ENCODE measurements at places on chromosomes 3 and 15.

DNA sequence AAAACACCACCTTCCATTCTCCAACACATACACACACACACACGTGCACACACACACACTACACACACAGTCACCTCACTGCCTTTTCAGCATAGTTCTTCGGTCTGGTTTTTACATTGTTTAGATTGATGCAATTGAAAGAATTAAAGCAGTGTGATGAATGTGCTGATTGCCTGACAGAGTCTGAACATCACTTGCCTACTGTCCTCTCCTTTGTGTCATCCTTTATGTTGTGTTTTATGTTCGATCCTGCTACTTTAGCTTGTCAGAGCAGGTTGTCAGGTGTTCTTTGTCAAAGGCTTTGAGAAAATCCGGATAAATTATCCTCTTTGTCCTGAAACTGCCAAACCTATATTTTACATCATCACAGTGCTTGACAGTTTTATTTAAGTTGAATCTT, 80.4 kb downstream of the IQCH start:
- DNase-seq, result no peak
- no peak overlapping the region for H3K4me3 ChIP-seq
- H3K36me3 ChIP-seq, result no peaks in the 10 kb centered on the region

DNA sequence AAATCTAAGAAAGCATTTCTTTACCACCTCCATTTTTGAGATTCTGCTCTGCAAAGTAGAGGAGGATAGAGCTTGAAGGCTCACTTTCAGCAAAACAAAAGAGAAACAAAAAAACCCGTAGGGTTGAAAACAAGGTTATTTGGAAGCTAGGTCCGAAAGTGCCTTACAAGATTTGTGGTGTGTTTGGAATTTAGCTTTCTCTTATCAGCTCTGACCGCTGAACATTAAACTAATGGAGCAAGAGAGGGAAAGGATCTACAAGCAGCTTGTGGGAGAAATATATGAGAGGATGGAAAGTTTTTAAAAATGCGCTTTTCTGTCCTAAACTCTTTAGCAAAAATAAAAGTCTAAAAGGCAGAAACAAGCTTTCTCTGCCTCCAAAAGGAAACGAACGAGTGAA, 545.5 kb downstream of the NTRK3 start:
- no peak for DNase-seq
- H3K27ac ChIP-seq, result no peak overlapping the region
- no peaks in the 10 kb centered on the region for H3K4me1 ChIP-seq
- no peaks in the 10 kb centered on the region for H3K27me3 ChIP-seq
- H3K36me3 ChIP-seq, result no peaks in the 10 kb centered on the region

DNA sequence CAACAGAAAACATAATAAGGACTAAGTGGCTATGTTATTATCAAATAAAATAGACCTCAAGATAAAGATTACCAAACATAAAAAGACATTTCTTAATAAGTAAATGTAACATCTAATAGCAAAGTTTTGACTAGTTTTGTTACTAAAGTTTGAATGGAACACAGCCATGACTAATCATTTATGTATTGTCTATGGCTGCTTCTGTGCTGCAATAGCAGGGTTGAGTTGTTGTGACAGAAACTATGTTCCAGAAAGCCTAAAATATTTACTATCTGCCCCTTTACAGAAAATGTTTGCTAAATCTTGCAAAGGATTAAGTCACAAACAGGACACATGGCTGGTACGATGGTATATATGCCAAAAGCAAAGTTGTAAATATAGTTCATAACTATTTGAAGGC, 37.9 kb upstream of the MYH15 start:
- H3K4me3 ChIP-seq, result no peak overlapping the region

GRCh38 chr3:72572489-72573007, 275.7 kb downstream of the SHQ1 start:
- H3K36me3 ChIP-seq, result no peaks in the 10 kb centered on the region
- no peaks in the 10 kb centered on the region for H3K27me3 ChIP-seq
- no peak overlapping the region for H3K4me3 ChIP-seq
- no peak for DNase-seq
- no peak overlapping the region for H3K27ac ChIP-seq

DNA sequence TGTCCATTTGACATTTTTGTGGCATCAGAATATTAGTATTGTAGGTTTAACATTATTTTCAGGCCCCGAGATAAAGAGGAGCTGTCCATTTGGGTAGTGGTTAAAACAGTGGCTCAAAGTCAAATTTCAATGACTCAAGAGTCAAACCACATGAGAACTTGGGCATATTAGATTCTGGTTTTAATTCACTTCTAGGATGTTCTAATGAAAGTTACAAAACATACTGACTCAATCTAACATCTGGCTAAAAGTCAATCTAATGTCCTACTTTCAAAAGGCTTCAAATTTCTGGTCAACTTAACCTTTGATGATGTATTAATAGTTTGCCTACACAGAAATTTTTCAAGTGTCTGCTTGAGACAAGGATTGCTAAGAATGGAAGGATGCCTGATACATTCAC, 112.4 kb downstream of the ABI3BP start:
- no peak for DNase-seq
- no peak overlapping the region for H3K27ac ChIP-seq
- H3K27me3 ChIP-seq, result no peaks in the 10 kb centered on the region
- H3K4me1 ChIP-seq, result no peaks in the 10 kb centered on the region
- H3K4me3 ChIP-seq, result no peak overlapping the region

DNA sequence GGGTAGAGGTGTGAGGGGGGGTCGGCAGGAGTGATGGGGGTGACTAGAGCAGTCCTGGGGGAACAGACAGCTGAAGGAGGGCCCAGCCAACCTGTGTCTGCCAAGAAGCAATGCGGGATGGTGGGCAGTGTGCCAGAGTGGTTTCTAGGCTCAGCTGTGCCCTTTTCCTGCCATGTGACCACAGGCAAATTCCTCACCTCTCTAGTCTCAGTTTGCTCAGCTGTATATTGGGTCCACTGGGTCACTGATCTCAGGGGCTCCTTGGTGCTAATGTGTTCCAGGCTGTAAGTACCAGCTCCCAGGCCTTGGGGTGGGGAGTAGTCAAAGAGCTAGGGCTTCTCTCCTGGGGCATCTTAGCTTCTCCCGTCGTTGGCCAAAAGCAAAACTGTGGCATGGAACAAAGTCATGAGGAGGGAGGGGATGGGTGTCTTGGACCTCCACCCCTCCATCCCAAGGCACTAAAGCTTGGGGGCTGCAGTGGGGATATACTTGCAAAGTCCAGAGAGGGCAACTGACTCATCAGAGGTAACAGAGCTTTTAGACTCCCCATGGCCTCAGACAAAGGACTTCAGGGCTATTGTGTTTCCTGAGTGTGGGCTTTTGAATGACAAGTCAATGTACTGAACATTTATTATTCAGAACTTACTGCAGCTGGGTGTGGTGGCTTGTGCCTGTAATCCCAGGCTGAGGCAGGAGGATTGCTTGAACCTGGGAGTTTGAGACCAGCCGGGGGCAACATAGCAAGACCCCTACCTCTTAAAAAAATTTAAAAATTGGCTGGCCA, 20.9 kb downstream of the SMAD6 start:
- no peak overlapping the region for H3K4me3 ChIP-seq
- no peaks in the 10 kb centered on the region for H3K27me3 ChIP-seq
- no peaks in the 10 kb centered on the region for H3K4me1 ChIP-seq
- no peak for DNase-seq

DNA sequence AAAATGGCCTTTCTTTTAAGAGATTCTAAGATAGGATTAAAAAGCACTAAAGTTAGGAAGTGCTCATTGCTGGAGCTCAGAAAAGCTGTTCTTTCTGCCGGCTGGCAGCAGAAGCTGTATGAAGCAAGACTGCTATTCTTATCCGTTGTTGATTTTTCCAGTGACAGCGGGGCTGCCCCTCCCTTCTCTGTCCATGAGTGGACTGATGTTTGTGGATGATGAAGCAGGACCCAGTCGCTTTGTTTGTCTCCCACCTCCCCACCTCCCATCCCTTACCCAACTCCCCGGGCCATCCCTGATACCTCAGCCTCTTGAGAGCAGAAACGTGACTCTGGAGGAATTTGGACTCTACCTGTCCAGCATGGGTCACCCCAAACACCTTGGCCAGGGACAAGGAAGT, 10.3 kb upstream of the MUSTN1 start:
- H3K4me3 ChIP-seq, result no peak overlapping the region
- H3K4me1 ChIP-seq, result no peaks in the 10 kb centered on the region
- no peak overlapping the region for H3K27ac ChIP-seq
- no peaks in the 10 kb centered on the region for H3K27me3 ChIP-seq
- no peaks in the 10 kb centered on the region for H3K36me3 ChIP-seq
- DNase-seq, result no peak

GRCh38 chr15:69049976-69050375, 35.5 kb downstream of the NOX5 start:
- H3K36me3 ChIP-seq, result no peaks in the 10 kb centered on the region
- H3K27ac ChIP-seq, result no peak overlapping the region
- no peak overlapping the region for H3K4me3 ChIP-seq
- no peaks in the 10 kb centered on the region for H3K4me1 ChIP-seq
- DNase-seq, result no peak

DNA sequence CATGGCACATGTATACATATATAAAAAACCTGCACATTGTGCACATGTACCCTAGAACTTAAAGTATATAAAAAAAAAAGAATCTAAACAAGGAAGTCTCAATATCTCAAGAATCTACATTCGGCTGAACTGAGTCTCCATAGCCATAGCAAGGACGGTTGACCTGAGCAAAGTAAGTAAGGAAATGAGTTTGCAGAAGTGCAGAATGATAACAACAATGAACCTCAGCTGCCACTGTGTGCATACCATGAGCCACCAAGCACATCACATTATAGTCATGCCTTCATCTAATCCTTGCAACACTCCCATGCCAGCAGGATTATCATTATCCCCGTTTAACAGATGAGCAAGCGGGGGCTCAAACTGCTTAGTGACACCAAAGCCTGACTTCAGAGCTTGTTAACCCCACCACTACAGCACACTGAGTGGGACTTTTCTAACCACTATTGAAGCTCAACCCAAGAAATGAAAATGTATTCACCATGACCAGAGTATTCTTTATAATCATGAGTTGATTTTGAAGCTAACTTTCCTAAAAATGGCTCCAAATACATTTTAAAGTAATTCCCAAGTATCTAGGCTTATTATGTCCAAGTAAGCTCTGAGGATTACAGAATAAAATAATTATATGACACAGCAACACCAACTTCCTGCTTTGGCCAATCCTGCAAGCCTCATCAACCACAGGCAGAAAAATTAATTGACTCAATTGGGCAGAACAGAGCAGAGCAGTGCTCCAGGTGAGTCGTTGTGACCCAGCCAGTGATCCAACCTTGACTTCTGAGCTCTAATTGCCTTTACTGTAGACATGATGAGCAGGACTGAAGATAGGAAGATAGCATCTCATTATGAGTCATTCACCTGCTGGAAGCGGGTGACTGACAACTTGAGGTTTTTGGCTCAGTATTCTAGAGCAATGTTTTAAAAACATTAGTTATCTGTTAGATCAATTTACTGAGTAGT, 47.3 kb upstream of the IL12A start:
- no peak overlapping the region for H3K27ac ChIP-seq
- no peak overlapping the region for H3K4me3 ChIP-seq
- H3K27me3 ChIP-seq, result no peaks in the 10 kb centered on the region
- no peaks in the 10 kb centered on the region for H3K36me3 ChIP-seq

GRCh38 chr3:190017521-190018288, 103.0 kb downstream of the P3H2 start:
- no peak for DNase-seq
- no peak overlapping the region for H3K27ac ChIP-seq
- H3K4me1 ChIP-seq, result no peaks in the 10 kb centered on the region
- H3K36me3 ChIP-seq, result no peaks in the 10 kb centered on the region

GRCh38 chr3:147393943-147394883, 12.1 kb downstream of the ZIC4 start:
- peak overlapping the region; percentile 56 for H3K4me3 ChIP-seq
- H3K27me3 ChIP-seq, result no peaks in the 10 kb centered on the region

DNA sequence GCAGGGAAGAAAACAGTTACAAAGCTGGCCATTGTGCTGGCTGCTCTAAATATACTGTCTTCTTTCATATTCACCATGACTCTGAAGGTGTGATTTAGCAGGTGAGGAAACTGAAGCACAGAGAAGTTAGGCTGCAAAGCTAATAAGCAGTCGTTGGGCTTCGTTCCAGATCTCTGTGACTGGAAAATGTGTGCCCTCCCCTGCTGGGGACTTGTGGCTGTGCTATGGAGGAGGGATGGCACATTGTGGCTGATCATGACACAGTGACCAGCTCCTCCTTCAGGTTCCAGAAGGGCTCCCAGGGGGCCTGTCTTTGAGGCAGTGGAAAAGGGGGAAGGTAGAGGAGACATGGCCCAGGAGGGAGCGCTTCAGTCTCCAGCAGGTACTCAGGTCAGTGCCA, 19.2 kb downstream of the PXK start:
- H3K27me3 ChIP-seq, result no peaks in the 10 kb centered on the region
- no peaks in the 10 kb centered on the region for H3K36me3 ChIP-seq
- H3K4me1 ChIP-seq, result peaks cover 4% of the 10 kb centered on the region
- H3K27ac ChIP-seq, result no peak overlapping the region
- DNase-seq, result no peak

DNA sequence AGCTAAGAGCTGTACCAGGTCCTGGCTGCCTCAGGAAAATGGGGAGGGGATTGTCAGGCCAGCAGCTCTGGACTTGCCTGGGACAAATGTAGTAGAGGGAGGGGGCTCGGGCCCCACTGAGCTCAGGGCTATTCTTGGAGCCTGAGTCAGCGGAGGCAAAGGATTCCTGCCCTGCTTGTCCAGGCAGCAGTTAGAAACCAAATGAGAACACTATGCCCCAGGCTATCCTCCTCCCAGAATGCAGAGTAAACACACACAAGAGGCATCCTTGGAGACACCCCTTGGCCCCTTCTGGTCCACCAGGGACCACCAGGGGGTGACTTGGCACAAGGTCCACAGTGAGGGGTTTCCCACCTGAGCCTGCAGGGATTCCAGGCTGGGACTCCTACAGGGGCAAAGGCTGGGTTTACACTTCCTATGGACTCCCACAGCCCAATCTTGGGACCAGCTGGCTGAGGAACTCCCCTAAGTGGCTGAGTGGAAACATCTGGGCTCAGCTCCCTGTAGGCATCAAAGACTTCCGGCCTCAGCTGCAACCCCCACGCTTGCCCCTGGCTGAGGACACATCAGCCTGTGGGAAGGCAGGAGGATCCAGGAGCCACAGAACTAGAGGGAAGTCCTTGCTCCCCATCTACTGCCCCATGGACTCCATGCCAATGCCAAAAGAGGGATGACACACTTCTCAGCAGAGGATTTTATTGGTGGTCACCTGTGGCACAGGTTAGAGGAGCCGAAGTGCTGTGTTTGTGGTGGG, 3.4 kb upstream of the COL7A1 start:
- H3K27me3 ChIP-seq, result no peaks in the 10 kb centered on the region
- no peak overlapping the region for H3K4me3 ChIP-seq
- peak overlapping the region; percentile 91 for H3K27ac ChIP-seq
- H3K4me1 ChIP-seq, result peaks cover 15% of the 10 kb centered on the region
- peak; percentile 63 for DNase-seq

Data from breast epithelium (tissue), 4 donors.